ENCODE measurements at places on chromosomes 6 and 20. TPM values are rescaled to one million over a fixed set of nuclear protein-coding genes. Genes with fewer than 3 reads are reported as not detected.

The B3GALT4 gene
- total RNA-seq: 4.4 TPM

The SLC22A3 gene
- total RNA-seq: 44.6 TPM

The PLEKHG1 gene
- total RNA-seq: 19.2 TPM

The ME1 gene
- total RNA-seq: 2.0 TPM

The PERP gene
- 2.3 TPM for total RNA-seq

The PKIB gene
- 0.27 TPM for total RNA-seq

The FAM209B gene
- 0.46 TPM for total RNA-seq

All from motor neuron (in vitro differentiated cells).